ENCODE measurements at places on chromosomes 5 and 9. TPM values are rescaled to one million over a fixed set of nuclear protein-coding genes. Genes with fewer than 3 reads are reported as not detected.

GRCh38 chr9:93190133-93190525 is 6.2 kb downstream of the WNK2 start:
- peaks cover 72% of the 10 kb centered on the region for H3K4me1 ChIP-seq
- no peaks in the 10 kb centered on the region for H3K36me3 ChIP-seq
- H3K27ac ChIP-seq, result peak overlapping the region; percentile 90
- no peak overlapping the region for H3K4me3 ChIP-seq

GRCh38 chr9:129258823-129259301 is 80.8 kb upstream of the IER5L start:
- no peak for DNase-seq
- peak overlapping the region; percentile 33 for H3K4me3 ChIP-seq
- H3K4me1 ChIP-seq, result no peaks in the 10 kb centered on the region
- H3K27me3 ChIP-seq, result peaks cover 44% of the 10 kb centered on the region
- no peak overlapping the region for H3K27ac ChIP-seq
- no peaks in the 10 kb centered on the region for H3K36me3 ChIP-seq

Gene SLC6A19
- not detected for total RNA-seq

GRCh38 chr5:5159282-5160103 is 19.4 kb downstream of the ADAMTS16 start:
- H3K4me1 ChIP-seq, result no peaks in the 10 kb centered on the region
- DNase-seq, result no peak
- no peaks in the 10 kb centered on the region for H3K36me3 ChIP-seq
- H3K4me3 ChIP-seq, result no peak overlapping the region

- no peaks in the 10 kb centered on the region for H3K36me3 ChIP-seq
- H3K4me3 ChIP-seq, result no peak overlapping the region
- no peaks in the 10 kb centered on the region for H3K27me3 ChIP-seq
- no peak overlapping the region for H3K27ac ChIP-seq
- no peak for DNase-seq
Measured at GRCh38 chr9:32581512-32582143, 8.7 kb upstream of the NDUFB6 start.

Gene HAVCR1
- 2.9 TPM for total RNA-seq

DNA sequence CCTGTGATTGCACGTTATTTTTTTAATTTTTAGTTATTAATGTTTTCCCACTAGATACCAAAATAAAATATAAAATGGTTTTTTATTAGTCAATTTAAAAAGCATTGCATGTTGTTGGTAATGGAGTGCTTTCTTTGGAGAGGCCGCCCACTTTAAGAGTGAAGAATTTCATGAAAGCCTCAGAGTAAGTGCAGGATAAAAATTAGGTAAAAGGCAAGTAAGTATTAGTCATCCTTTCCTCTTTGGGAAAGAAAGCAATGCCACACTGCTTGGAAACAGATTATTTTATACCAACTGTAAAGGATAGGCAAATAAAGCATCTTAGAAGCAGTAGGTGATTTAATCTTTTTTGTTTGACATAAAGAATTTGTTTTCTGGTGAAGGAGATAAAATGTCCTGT is 62.9 kb downstream of the HSD17B4 start:
- H3K27me3 ChIP-seq, result no peaks in the 10 kb centered on the region
- H3K27ac ChIP-seq, result no peak overlapping the region
- DNase-seq, result no peak
- H3K4me1 ChIP-seq, result no peaks in the 10 kb centered on the region

GRCh38 chr5:172173564-172174153 is 14.4 kb downstream of the STK10 start:
- peak overlapping the region; percentile 55 for H3K27ac ChIP-seq
- H3K27me3 ChIP-seq, result no peaks in the 10 kb centered on the region
- DNase-seq, result no peak
- no peaks in the 10 kb centered on the region for H3K36me3 ChIP-seq
- H3K4me1 ChIP-seq, result peaks cover 25% of the 10 kb centered on the region

Gene HTR1A
- total RNA-seq, result not detected

Gene PCDHB13
- 4.1 TPM for total RNA-seq

- H3K4me3 ChIP-seq, result no peak overlapping the region
- DNase-seq, result no peak
- H3K4me1 ChIP-seq, result peaks cover 16% of the 10 kb centered on the region
- no peak overlapping the region for H3K27ac ChIP-seq
Measured at GRCh38 chr5:142292808-142293207, 32.0 kb downstream of the SPRY4 start.

DNA sequence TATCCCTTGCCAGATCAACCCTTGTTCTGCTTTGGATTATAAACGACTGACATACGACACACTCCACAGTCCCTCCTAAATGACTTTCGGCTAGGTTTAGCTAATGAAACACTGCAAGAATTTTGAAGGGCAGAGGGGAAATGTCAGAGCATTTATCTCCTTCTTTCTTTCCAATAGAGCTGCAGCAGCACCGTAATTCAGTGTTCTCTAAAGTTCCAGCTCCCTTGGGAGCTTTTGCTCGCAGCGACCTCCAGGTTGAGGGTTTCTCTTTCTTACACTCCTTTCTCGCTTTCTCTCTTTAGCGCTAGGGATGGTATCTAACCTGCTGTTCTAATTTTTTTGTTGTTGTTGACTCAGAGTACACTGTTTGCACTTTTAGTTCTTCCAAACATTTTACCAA is 467.1 kb upstream of the ST8SIA4 start:
- H3K27me3 ChIP-seq, result no peaks in the 10 kb centered on the region
- H3K36me3 ChIP-seq, result no peaks in the 10 kb centered on the region
- H3K4me3 ChIP-seq, result no peak overlapping the region
- no peak for DNase-seq
- H3K27ac ChIP-seq, result no peak overlapping the region
- no peaks in the 10 kb centered on the region for H3K4me1 ChIP-seq

- no peak overlapping the region for H3K27ac ChIP-seq
- H3K4me3 ChIP-seq, result no peak overlapping the region
- DNase-seq, result no peak
- H3K27me3 ChIP-seq, result no peaks in the 10 kb centered on the region
- H3K4me1 ChIP-seq, result no peaks in the 10 kb centered on the region
Measured at GRCh38 chr5:38249812-38250211, 8.5 kb upstream of the EGFLAM start.

DNA sequence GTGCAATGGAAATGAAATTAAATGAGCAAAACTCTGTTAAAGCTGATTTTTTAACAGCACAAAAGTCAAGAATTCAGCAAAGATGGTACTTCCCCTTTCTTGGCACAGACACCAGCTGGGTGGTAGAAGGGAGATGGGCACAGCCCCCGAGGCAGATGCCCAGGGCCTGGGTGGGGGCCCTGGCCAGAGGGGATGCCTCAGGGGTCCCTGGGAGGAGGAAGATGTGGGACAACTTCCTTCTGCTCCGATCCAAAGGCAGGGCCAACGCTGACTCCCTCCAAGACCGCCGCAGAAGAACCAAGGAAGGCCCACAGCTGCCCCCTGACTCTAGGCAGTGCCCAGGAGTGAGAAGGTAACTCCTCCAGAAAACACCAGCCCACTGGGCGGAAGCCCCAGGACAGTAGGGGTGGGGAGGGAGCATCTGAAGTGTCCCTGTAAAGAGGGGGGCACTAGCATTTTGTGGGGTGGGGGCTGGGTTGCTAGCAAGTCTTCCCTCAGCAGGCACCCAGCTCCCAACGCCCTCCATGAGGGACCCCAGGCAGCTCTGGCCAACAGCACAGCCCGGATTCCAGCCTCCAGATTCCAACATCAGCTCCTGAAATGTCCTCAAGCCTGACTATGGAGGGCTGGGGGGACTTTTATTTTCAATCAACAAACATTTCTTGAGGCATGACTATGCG is 4.9 kb downstream of the NACC2 start:
- no peak overlapping the region for H3K4me3 ChIP-seq
- peak overlapping the region; percentile 94 for H3K27ac ChIP-seq
- H3K36me3 ChIP-seq, result no peaks in the 10 kb centered on the region
- DNase-seq, result no peak
- no peaks in the 10 kb centered on the region for H3K27me3 ChIP-seq
